ENCODE measurements at places on chromosomes 4 and X. TPM values are rescaled to one million over a fixed set of nuclear protein-coding genes. Genes with fewer than 3 reads are reported as not detected.

The GABRG1 gene
- total RNA-seq, result not detected

The DIPK2B gene
- total RNA-seq, result under 0.01 TPM

The HAND2 gene
- total RNA-seq, result not detected

The GPRASP3 gene
- total RNA-seq, result 1.7 TPM

The SH3RF1 gene
- total RNA-seq, result 10.8 TPM

The SOWAHB gene
- total RNA-seq, result 28.2 TPM

The FGF13 gene
- 3.0 TPM for total RNA-seq

The GPR173 gene
- 0.24 TPM for total RNA-seq

The NLRP2B gene
- not detected for total RNA-seq

The S100P gene
- total RNA-seq, result 267 TPM

The TEX28 gene
- total RNA-seq, result not detected

The MAGEA12 gene
- not detected for total RNA-seq

The CDS1 gene
- 16.1 TPM for total RNA-seq
